ENCODE measurements at places on chromosomes 4 and X.

GRCh38 chr4:171813526-171814250 is 484 bp downstream of the GALNTL6 start:
- DNase-seq: no peak

DNA sequence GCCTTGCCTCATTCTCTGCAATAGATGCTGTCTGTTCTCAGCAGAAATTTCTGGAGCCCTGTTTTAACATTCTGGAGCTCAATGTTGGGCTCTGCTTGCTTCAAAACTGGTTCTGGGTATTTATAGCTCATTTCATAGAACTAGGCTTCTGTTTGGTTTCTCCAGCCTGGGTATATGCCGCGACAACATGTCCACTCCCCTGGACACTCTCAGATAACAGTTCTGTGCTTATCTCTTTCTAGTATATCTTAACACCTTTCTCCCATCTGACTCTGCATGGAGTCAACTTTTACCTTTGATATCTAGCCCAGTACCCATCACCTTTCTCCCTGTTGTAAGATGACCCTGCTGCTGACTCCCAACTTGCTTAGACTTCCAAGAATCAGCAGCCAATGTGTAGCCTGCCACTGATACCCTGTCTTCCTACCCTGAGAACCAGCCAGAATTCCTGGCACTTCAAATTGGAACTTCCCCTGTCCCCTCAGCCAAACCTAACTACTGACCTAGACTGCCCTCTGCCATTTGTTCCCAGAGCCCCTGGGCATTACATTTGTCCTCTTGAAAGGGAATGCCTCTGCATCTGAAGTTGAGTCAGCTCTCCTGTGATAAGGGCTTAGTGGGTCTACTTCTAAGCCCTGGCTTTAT is 20.6 kb downstream of the PAGE1 start:
- no peak for DNase-seq

DNA sequence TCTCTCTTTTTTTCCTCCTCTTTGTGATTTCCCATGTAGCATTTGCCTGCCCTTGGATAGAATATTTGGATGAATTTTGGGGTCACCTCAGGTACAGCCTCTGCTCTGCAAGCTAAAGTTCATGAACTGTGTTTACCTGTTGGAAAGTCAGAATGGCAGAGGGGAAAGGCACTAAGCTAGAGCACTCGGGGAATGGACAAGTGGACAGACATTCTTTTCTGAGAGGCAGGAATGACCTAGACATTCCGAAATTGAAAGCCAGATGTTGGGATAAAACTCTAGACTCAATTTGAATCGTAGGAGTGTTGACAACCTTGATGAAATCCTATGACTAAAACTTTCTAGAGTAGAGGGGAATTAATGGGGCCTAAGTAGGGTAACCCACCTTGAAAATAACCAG is 56.1 kb downstream of the LUZP4 start:
- DNase-seq: no peak

- DNase-seq: no peak
Observed at GRCh38 chr4:121726642-121727268, 30.0 kb upstream of the ANXA5 start.
